WERI-Rb-1 (cell line): ENCODE measurements at places on chromosomes 2 and 18.

GRCh38 chr2:25711675-25712354 is 38.4 kb upstream of the DTNB start:
- peak; percentile 77 for DNase-seq

DNA sequence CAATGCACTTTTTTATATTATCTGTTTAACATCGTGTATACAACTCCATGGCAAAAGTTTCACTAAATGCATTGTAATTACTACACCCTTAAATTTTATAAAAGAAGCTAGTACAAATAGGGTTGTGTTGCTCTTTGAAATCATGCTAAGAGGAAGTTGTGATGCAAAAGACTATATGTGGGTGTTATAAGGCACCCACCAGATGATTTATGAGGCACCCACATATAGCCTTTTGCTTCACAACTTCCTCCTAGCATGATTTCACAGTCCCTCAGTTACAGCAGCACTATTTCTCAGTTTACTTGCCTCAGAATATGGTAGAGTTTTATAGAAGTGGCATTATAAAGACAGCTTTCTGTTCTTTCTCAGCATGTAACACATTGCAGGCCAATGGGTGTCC is 277.3 kb upstream of the DOK6 start:
- DNase-seq: no peak

DNA sequence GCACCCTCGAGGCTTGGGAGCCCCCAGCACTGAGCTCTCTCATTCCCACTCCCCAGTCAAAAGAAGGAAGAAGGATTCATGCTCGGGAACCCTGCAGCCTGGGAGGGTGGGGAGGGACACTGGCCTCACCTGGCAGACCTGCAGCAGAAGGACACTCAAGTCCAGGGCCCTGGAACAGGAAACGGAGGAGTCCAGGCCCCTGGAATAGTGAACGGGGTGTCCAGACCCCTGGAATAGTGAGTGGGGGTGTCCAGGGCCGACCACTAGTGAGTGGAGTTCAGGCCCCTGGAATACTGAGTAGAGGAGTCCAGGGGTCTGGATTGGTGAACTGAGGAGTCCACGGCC is 292.5 kb downstream of the NDUFA10 start:
- DNase-seq: no peak

GRCh38 chr2:84057917-84058560 is 401.0 kb downstream of the SUCLG1 start:
- DNase-seq: no peak

DNA sequence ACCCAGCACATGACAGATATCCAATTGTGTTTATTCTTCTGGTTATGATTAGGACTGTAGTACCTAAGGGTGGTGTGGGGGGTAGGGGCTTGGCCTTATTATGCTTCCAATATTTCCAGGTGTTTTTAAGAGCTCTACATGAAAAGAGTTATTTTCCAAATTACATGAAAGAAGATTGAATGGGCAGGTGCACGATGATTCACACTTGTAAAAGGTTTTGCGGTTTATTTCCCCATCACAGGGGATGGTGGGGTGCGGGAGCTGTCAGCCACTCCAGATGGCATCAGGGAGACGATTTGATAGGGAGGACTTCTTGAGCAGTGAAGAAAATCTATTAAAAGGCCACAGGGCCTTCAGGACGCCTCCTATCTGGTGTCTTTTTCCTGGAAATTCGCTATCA is 15.1 kb upstream of the CCBE1 start:
- no peak for DNase-seq

GRCh38 chr2:215862351-215862771 is 151.0 kb downstream of the MREG start:
- no peak for DNase-seq

DNA sequence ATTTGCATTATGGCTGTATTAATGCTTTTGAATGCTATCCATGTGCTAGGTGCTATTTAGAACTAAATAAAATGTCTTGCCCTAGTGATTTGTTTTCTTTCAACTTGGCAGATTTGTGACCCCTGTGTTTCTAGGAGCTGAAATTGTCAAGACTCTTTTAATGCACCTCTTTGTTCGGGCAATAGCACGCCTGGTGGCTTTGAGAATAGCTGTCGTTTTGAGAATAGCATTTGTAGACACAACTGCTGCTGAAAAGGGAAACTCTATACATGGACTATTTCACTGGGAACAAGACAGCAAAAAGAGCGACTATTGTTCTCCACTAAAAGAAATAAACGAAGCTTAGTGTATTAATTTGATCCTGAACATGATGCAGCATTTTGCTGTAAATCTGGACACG is 352.1 kb upstream of the ZNF521 start:
- DNase-seq: no peak

- DNase-seq: no peak
Measured at GRCh38 chr2:175137793-175138192, 30.2 kb downstream of the ATF2 start.

- no peak for DNase-seq
Measured at GRCh38 chr2:8977758-8978157, 25.7 kb downstream of the MBOAT2 start.

DNA sequence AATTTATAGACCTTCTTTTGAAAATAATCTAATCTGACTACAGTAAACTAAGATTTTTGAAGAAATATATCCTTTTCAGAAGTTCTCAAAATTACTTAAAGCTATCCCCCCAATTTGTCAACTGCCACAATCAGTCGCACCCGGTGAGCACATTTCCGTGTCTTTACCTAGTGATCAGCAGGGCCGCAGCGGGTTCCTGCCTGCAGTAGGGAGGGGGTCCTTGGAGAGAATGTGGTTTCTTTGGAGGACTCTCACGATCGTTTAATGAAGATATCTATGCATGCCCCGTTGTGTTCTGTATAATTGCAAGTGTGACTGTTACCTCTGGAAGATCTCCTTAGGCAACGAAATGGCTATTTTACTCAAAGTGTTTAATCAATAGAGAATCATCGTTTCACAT is 251.9 kb upstream of the RAB12 start:
- DNase-seq: no peak

- no peak for DNase-seq
Measured at GRCh38 chr2:12816379-12817306, 99.9 kb downstream of the TRIB2 start.

DNA sequence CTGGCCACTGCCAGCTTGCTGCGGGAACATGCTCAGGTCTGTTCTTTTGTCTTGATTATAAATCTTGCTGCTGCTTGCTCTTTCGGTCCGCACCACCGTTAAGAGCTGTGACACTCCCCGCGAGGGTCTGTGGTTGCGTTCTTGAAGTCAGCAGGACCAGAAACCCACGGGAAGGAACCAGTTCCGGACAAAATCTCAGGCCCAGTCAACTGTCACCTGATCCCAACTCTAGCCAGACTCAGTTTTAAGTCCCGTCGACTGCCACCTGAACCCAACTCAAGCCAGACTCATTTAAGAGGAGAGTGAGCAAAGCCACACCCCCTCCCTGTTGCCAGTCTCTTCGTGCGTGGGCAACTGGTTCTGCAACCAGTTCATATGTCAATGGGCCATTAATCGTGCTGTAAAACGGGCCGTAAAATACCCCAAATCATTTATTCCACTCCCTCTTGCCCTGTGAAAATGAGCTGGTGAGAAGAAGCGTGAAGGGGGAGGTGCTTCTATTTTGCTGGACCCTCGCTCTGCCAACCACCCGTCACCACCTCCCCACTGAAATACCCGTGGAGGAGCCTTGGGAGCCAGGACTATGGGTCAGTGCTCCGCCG is 224.3 kb downstream of the NDUFA10 start:
- DNase-seq: no peak

- DNase-seq: no peak
Measured at GRCh38 chr18:48896326-48896874, 54.4 kb downstream of the SMAD7 start.

GRCh38 chr18:55090564-55091188 is 131.4 kb upstream of the CCDC68 start:
- DNase-seq: no peak

- no peak for DNase-seq
Measured at GRCh38 chr18:36446059-36446458, 148.5 kb downstream of the FHOD3 start.

GRCh38 chr2:108917526-108917925 is 71.5 kb downstream of the EDAR start:
- no peak for DNase-seq

GRCh38 chr2:100650151-100650550 is 87.4 kb downstream of the PDCL3 start:
- no peak for DNase-seq

DNA sequence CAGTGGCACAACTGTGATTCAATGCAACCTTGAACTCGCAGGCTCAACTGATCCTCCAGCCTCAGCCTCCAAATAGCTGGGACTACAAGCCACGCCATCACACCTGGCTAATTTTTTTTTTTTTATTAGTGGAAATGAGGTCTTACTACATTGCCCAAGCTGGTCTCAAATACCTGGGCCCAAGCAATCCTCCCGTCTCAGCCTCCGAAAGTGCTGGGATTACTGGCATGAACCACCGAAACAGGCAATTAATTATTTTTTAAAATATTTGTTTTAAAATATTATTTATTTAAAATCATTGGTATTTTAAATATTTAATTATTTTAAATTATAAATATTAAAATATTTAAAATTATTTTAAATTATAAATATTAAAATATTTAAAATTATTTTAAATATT is 24.5 kb downstream of the SRBD1 start:
- no peak for DNase-seq

- peak; percentile 57 for DNase-seq
Measured at GRCh38 chr2:96407041-96407918, 71.7 kb downstream of the NCAPH start.

- no peak for DNase-seq
Measured at GRCh38 chr2:221551864-221552263, 20.2 kb downstream of the EPHA4 start.

DNA sequence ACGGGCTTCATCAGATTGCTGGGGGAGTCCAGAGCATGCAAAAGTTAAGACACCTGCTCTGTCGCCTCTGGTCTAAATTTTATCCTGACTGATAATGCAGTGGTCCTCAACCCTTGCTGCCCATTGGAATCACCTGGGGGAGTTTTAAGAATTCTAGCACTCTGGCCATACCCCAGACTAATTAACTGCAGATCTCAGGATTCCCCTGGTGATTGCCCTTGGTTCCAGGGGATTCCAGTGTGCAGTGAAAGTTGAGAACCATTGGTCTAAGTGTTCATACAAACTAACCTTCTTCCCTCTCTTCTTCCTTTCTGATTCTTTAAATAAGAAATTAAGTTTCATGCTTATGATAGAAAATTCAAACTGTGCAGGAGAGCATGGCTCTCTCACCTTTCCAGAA is 105.7 kb upstream of the MGAT5 start:
- DNase-seq: no peak

GRCh38 chr2:172607379-172607928 is 51.6 kb downstream of the PDK1 start:
- DNase-seq: no peak

GRCh38 chr2:12303181-12304030 is 413.3 kb upstream of the TRIB2 start:
- no peak for DNase-seq

DNA sequence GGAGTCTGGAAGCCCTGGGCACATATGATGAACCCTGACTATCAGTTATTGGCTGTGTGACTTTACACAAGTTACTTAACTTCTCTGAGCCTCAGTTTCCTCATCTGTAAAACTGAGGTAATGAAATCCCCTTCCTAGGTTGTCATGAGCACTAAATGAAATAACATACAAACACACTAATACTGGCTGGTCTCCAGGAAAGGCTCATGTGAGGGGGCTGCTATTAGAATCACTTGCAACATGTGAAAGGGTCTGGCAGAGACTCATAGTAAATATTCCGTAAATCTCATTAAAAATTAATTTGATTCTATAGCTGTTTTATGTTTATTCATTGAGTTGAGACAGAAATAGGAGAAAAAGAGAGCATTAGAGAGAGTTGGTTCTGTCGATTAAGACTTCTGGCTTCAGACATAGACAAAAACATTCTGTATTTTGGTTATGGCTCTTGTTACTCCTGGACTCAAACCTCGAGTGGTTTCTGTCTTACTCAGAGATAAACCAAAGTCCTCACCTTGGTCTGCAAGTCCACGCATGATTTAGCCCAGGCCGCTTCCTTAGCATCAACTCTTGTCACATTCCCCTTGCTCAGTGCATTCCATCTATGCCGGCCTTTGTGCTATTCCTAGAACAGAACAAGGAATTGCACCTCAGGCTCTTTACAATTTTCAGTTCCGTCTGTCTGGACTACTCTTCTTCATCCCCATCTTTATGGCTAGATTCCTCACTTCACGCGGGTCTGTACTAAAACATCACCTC is 139.1 kb downstream of the NXPH2 start:
- no peak for DNase-seq

DNA sequence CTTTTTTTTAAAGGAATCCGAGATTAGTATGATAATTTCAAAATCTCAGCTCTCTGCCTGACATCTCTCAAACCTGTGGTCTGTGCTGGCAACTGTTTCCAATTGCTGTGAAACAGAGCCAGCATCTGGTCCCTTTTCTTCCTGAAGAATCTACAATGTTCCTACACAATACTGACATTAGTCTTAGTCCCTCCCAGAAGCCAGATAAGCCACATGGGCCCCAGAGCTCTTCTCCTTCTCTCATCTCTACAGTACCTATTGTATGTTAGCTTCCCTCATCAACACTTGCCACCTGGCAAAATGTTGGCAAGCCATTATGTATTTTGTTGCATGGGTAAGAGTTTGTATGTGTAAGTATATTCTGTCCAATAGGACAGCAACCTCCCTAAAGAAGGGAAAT is 62.9 kb upstream of the CDKL4 start:
- no peak for DNase-seq

DNA sequence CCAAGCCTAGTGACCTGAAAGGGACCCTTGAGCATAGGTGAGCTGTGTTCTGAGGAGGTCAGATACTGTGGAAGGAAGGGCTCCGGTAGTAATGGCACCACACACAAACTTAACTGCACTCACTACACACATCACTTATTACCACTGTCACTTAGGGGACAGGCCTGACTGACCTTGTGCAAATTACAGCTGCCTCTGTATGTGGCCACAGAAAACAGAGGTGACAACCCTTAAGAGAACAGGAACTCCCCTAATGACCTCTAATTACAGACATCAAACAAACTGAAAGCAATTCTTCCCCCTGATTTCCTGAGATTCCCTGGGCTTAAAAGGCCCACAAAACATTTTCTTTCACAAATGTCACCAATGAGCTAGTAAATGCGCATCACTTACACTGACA is 360.6 kb downstream of the RND3 start:
- DNase-seq: no peak
